ENCODE measurements at places on chromosomes 3 and 15. TPM values are rescaled to one million over a fixed set of nuclear protein-coding genes. Genes with fewer than 3 reads are reported as not detected.

DNA sequence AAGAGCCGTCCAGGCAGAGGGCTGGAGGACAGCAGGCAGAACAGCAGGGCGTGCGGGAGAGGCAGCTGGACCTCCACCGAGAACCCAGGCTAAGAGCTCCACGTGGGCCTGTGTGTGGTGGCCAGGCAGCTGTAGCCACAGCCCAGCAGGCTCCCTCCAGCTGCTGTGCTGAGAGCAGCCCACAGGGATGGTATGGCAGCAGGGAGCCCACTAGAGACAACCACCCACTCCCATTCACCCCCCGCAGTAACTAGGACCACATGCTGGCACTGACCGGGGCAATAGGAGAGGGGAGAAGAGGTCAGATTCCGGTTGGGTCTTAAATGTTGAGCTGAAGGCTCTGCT, 25.6 kb upstream of the MUSTN1 start:
- no peaks in the 10 kb centered on the region for H3K27me3 ChIP-seq
- no peak overlapping the region for H3K4me3 ChIP-seq
- H3K4me1 ChIP-seq: no peaks in the 10 kb centered on the region
- peaks cover 7% of the 10 kb centered on the region for H3K36me3 ChIP-seq
- DNase-seq: no peak

Gene FBXL22
- 14.4 TPM for total RNA-seq

DNA sequence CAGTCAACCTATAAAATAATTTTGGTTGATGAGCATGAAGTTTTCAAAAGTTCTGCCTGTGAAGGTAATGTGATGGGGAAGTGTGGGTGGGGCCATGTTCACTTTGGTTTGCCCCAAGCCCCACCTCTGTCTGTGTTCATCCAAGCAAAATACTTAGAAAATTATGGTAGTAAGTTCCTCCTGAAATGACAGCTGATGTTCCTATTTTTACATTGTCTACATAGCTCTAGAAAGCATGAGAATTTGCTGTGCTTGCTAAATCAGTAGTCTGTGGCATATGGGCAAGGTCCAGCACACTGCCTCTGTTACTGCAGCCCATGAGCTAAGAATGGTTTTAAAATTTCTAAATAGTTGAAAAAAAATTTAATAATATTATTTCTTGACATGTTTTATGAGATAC, 21.9 kb upstream of the CP start:
- no peak overlapping the region for H3K27ac ChIP-seq
- no peaks in the 10 kb centered on the region for H3K27me3 ChIP-seq

DNA sequence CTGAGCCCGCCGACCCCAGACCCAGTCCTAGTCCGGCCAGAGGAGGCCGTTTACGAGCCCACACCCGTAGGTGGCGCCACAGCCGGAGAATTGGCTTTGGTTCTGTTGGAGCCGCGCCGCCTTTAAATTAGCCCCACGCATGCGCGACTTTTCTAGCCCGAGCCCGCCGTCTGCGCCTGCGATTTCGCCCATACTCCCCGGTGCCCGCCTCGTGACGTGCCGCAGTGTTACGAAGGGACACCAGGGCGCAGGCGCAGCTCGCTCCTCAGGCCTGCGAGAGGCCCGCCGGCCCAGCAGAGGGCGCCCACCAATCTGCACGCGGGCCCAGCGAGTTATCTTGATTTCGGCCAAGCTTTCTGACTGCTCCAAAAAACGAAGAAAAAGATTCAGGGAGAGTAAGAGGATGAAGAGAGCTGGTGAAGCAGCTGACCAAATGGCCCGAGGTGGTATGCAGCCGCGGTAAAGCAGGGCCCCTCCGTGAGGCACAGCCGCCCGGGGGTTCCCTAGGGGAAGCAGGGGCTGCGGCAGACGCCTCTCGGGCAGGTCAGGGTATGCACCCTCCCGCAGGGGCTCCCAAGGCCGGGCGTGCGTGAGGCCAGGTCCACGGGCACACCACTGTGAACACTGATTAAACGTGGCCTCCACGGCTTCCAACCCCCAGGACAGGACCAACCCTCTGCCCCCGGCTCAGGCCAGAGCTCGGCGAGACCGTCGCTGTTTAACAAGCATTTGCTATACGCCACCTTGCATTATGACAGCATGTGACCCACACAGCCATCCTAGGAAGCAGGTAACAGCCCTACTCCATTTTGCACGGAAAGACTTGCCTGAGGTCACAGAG, 32.8 kb downstream of the RPN1 start:
- peak overlapping the region; percentile 83 for H3K27ac ChIP-seq
- H3K4me3 ChIP-seq: peak overlapping the region; percentile 68
- H3K27me3 ChIP-seq: no peaks in the 10 kb centered on the region
- peaks cover 14% of the 10 kb centered on the region for H3K4me1 ChIP-seq
- H3K36me3 ChIP-seq: peaks cover 39% of the 10 kb centered on the region

- no peaks in the 10 kb centered on the region for H3K4me1 ChIP-seq
- no peaks in the 10 kb centered on the region for H3K27me3 ChIP-seq
- H3K36me3 ChIP-seq: no peaks in the 10 kb centered on the region
- DNase-seq: no peak
Measured at GRCh38 chr15:35126236-35126635, 41.1 kb upstream of the NANOGP8 start.

Gene FRMD4B
- total RNA-seq: 14.1 TPM

Gene WDR93
- total RNA-seq: 0.42 TPM

Gene GRIP2
- total RNA-seq: 0.92 TPM

GRCh38 chr3:194826594-194826993, 140.9 kb downstream of the FAM43A start:
- H3K27me3 ChIP-seq: no peaks in the 10 kb centered on the region
- H3K4me1 ChIP-seq: peaks cover 5% of the 10 kb centered on the region
- H3K27ac ChIP-seq: no peak overlapping the region
- H3K36me3 ChIP-seq: no peaks in the 10 kb centered on the region
- no peak for DNase-seq

Gene GRAMD1C
- total RNA-seq: 1.0 TPM

Gene LCTL
- total RNA-seq: not detected

Gene INSYN1
- total RNA-seq: 27.4 TPM
